CD4-positive, alpha-beta T cell (primary cell): ENCODE measurements at places on chromosomes 1 and 21. TPM values are rescaled to one million over a fixed set of nuclear protein-coding genes. Genes with fewer than 3 reads are reported as not detected.

Gene GRIK1
- not detected for total RNA-seq

Gene LMNA
- 455 TPM for total RNA-seq

Gene GLIS1
- not detected for total RNA-seq

Gene RORC
- total RNA-seq = 3.6 TPM

Gene PSEN2
- 1.2 TPM for total RNA-seq

Gene XCL2
- total RNA-seq = not detected

Gene C1orf94
- not detected for total RNA-seq

Gene OR6N1
- not detected for total RNA-seq

Gene PODN
- total RNA-seq = not detected
